RPMI7951 (cell line): ENCODE measurements at places on chromosomes 16 and 17. TPM values are rescaled to one million over a fixed set of nuclear protein-coding genes. Genes with fewer than 3 reads are reported as not detected.

GRCh38 chr17:14201021-14201987 lies 35.4 kb downstream of the CDRT15 start:
- no peak for DNase-seq

GRCh38 chr17:74978240-74978639 lies 5.7 kb upstream of the HID1 start:
- no peak for DNase-seq

DNA sequence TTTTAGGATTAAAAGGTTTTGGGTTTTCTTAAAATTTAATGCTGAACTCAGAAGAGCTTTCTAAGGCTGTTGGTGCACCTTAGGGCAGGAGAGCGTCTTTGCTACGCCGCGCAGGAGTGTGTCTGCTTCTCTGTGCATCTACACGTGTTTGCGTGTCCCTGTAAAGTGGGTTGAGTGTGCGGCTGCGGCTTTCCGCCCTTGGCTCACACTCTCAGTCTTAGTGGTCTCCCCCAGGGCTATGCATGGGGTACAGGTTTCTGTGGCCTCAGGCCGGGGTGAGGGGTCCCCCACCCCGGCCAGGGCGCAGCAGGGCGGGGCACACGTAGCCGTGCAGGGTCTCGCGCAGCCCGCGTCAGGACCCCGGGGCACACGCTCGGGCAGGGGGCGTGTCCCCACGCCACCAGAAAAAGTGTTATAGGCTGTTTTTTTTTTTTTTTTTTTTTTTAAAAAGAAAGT lies 727 bp upstream of the TENT4B start:
- peak; percentile 59 for DNase-seq

DNA sequence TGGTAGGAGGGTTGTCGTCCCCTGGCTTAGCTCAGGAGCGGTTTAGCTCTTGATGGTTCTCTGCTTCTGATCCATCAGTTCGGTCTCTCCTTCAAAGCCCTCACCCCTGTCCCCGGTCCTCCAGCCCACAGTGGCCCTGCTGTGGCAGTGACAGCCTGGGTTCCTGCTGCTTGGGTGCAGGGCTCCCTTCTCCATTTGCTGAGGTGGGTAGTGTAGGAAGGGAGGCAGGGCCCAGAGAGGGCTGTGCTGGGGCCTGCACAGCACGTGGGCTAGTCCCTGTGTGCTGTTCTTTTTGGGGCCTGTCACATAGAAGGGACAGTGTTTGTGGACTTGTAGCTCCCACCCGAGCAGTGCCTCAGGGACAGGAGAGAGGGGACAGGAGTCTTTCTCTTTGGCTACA lies 18.3 kb downstream of the TMEM94 start:
- DNase-seq: no peak

DNA sequence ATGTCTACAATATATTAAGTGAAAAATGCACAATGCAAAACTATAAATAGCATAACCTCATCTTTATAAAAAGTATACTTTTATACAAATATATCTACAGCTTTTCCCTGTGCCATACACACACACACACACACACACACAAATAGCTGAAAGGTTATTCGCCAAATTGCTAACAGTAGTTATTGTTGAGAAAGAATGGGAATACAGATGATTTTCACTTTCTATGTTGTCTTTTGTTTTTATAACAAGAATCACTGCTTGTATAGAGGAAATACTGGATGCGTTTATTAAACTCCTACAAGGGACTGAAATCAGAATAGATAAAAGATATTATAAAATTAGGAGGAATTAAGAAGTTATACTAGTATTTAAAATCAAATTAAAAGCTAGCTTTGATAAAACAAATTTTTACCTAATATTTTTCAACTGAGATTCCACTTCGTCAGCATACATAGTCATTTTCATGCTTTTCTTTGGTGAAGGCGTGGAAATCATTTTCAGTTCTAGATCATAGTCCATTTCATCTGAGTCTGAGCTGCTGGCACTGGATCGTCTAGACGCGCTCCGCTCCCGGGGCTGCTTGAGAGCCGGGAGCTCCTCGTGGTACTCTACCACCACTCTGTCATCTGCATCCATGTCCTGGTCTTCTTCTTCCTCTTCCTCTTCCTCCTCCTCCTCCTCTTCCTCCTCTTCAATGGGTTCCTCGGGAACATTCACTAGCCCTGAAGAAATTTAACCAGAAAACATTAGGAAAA lies 17.0 kb upstream of the ITGAE start:
- DNase-seq: no peak

Gene FZD2
- 4.7 and 6.6 TPM in 2 replicates for total RNA-seq

GRCh38 chr16:88630941-88631340 lies 7.4 kb upstream of the IL17C start:
- DNase-seq: no peak

DNA sequence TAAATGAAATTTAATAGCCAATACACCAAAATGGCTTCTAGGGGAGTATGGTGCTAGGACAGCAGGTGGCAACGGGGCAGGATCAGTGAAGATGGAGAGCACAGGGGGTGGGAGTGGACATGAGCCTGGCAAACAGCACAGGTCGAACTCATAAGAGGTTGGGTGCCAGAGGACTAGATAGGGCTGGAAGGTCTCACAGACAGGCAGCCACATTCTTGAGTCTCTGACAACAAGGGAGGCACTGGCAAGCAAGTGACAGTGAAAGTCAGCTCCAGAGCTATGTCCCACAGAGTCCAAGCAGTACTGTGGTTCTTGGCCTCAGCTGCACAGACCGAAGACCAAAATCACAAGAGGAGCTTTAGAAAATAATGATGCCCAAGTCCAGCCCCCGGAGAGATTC lies 61.2 kb downstream of the USP31 start:
- DNase-seq: no peak

Gene GCGR
- not detected in 2 replicates for total RNA-seq

GRCh38 chr16:17591655-17592405 lies 121.1 kb upstream of the XYLT1 start:
- peak; percentile 82 for DNase-seq

Gene RASD1
- not detected in 2 replicates for total RNA-seq

Gene C16orf46
- total RNA-seq: 0.60 and 4.1 TPM in 2 replicates

Gene HSF5
- not detected in 2 replicates for total RNA-seq

Gene CFAP97D1
- not detected in 2 replicates for total RNA-seq

DNA sequence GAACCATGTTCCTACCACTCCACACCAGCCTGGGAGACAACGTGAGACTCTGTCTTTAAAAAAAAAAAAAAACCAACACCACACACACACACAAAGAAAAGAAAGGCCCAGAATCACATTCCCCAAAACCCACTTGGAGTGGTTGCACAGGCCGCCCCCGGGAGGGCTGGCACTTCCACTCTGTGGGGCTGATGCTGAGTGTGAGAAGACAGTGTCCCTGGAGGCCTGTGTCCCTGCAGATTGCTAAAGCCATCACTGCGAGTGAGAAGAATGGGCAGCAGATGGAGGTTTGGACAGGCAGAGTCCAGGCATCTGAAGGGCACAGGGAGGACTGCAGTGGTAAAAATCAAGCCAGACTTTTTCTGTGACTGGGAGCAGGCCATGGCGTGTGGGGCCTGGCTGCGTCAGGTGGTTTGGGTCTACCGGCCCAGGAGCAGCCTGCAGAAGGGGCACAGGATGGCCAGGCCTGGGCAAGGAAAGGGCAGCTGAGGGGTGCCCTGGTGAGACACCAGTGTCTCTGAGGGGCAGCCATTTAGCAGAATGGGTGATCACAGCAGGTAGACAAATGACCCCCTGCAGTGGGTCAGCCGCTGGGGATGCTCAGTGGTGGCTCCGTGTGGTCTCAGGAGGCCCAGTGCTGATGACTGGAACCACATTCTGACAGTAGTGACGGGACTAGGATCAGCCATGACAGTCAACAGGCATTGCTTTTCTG lies 13.1 kb downstream of the CTRB2 start:
- DNase-seq: no peak

Gene CACNG3
- not detected in 2 replicates for total RNA-seq

GRCh38 chr16:590188-590814 lies 435 bp downstream of the RAB40C start:
- peak; percentile 31 for DNase-seq

Gene TSPAN10
- total RNA-seq: 1.3 and 2.1 TPM in 2 replicates

DNA sequence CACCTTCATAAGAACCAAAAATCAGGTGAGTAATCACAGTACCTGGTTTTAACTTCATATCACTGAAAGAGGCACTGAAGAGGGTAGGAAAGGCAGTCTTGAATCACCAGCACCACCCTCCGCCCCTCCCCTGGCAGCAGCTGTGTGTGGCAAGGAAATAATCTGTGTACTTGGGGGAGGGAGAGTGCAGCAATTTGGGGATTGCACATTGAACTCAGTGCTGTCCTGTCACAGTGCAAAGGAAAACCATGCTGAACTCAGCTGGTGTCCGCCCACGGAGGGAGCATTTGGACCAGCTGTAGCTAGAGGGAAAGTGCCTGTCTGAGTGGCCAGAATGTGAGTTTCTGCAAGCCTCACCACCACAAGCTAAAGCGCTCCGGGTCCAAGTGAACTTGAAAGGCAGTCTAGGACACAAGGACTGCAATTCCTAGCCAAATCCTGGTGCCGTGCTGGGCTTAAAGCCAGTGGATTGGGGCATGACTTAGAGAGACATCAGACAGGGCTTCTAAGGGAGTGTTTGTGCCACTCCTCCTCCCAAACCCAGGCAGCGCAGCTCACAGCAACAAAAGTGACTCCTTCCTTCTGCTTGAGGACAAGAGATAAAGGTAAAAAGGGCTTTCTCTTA lies 39.7 kb upstream of the ALDH3A1 start:
- no peak for DNase-seq

GRCh38 chr17:65433157-65433556 lies 128.3 kb downstream of the AXIN2 start:
- DNase-seq: no peak

DNA sequence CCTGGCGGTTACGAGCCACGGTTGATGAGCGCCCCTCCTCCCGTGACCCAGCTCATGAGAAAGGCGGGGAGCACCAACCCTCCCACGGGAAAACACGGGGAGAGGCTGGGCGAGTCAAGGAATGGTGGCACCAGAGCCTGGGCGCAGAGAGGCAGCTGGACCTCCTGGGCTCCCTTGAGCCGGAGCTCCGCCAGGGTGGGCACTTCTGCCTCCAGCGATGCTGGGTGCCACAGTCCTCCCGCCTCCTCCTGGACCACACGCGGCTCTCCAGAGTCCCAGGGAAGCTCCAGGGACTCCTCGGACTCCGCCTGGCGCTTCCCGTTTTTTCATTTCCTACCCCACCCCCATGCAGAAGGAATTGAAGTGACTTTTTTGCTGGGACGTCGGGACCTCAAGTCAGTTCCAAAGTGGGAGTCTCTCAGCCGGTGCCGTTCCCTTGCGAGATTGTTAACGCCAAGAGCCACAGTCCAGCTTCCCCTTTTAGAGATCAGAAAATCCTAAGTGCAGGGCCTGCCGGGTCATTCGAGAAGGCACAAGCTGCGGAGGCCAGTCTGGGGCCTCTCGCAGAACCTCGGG lies 6.6 kb upstream of the CBX8 start:
- no peak for DNase-seq

Gene XYLT1
- total RNA-seq: 3.0 and 4.0 TPM in 2 replicates

Gene NUTF2
- 392 and 459 TPM in 2 replicates for total RNA-seq

Gene NPW
- total RNA-seq: 0.20 and 0.24 TPM in 2 replicates

Gene USB1
- total RNA-seq: 28.6 and 31.0 TPM in 2 replicates

GRCh38 chr17:64289741-64290141 lies 26.7 kb upstream of the TEX2 start:
- DNase-seq: no peak
